Tibial artery (tissue), 4 donors: ENCODE measurements at places on chromosomes 13 and 19.

DNA sequence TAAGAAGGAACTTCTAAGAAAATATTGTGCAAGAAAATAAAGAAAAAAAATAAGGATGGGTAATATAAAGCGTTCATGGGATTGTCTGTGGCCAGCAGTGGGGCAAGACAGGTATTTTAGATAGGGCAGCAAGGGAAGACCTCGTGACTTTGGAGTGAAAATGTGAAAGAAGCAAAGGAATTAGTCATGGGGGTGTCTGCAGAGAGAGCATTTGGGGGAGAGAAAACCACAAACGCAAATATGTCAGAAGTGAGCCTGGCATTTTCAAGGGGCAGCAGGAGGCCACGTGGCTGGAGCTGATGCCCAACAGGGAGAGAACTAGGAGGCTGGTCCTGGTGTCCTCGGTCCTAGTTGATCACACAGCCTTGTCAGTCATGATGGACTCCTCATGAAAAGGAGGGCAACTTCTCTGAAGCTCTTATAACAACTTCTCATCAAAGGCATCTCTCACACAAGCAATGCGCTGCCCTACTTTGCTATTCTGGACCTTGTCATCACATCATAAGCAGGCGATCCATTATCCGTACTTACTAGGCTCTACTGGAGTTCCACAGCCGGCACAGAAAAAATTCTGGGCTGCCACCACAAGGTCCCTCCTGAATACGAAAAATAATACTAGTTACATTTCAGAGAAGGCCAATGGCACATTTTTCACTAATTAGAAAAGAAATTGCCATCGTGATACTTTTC is 31.0 kb downstream of the RUBCNL start:
- DNase-seq: no peak

DNA sequence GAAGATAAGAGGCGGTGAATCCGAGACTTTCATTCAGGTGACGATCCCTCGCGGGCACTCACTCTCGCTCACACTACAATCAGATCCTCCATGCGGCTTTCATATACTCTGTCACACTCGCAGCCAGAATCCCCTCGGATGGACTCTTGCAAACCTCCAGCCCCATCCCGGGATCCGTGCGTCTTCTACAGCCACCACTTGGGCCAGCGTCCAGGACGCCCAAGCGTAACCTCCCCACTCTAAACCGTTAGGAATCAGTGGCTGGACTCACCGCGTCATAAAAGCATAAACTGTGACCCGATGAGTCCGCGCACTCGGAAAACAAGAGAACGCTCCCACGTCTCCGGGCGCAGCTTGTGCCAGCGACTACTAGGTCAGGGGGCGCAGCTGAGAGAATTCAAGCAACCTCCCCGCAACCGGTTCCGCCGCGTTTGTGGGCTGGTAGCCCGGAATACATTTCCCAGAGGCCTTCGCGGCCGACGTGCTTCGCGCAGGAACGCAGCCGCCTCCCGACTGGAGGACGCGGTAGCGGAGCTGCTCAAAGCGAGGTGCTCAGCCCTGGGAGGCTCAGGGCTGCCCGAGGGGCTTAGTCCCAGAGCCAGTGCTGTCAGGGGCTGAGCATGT is 27.6 kb downstream of the ZNF607 start:
- peak; percentile 86 for DNase-seq

- DNase-seq: no peak
Observed at GRCh38 chr13:33249066-33249465, 36.5 kb downstream of the STARD13 start.

GRCh38 chr13:25231517-25231916 is 55.8 kb downstream of the MTMR6 start:
- DNase-seq: no peak

- DNase-seq: no peak
Observed at GRCh38 chr19:54142166-54142780, 4.7 kb downstream of the CNOT3 start.

DNA sequence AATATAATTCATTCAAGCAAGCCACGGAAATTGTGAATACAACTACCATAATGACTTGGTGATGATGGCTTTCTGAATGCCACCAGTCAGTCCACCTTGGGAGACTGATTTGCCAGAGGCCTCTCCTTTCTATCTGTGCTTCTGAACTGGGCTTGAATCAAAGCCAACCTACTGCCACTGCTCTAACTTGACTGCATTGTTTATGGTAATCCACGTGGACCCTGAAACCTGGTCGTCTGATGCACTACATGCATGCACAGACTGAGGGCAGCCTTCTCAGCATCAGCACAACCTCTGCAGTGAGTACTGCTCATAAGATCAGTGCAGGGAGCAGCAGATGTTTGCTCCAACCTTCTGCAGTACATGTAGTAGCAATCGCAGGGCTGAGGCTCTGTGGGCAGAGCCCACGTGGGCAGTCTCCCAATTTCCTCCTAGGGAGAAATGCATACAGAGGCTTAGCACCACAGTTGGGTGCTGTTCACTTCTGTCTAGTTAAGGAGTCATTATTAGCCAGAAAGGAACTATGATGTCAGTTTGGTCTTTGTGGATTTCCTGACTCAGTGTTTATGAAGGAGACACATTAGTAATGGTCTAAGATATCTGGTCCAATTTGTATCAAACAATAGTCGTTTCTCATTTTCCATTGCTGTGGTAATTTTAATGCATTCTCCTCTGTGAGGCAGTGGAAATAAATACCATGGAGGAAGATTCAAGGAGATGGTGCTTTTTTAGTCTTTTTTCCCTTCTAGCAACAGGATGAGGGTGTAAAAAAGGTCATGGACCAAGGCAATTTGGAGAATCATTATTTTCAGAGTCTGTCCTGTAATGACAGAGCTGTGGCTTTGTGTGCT is 82.5 kb downstream of the AKAP11 start:
- no peak for DNase-seq

DNA sequence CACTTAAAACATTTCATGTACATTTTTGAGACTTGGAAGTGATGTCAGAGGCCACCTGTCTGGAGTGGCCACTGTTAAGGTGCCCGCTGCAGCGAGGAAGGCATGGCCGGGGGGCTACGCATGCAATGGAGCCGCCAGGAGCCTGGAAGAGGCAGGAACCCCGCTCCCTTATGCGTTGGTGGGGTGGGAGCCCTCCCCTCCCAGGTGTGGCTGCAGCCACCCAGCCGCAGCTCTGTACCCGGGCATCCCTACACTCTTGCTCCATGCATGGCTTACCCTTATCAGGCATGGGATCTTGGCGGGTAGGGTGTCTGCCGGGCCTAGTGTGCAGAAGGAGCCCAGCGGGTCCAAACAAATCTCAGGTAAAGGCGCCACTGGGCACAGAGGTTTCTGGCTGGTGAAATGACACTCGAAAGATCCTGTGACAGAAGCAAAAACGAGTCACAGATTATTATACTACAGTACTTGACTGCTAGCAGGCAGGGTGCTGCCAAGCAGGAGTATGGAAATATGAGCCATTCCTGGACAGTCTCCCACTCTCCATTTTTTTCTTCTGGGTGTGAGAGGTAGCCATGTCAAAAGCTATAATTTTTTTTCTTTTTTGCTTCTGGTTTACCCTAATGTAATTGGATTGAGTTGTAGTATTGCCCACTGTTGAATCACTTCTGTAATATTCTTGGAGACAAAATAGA is 1606.3 kb upstream of the MIR17HG start:
- no peak for DNase-seq

GRCh38 chr19:7617735-7618134 is 11.6 kb downstream of the XAB2 start:
- DNase-seq: no peak

- DNase-seq: no peak
Observed at GRCh38 chr13:33328701-33329100, 43.1 kb upstream of the STARD13 start.

DNA sequence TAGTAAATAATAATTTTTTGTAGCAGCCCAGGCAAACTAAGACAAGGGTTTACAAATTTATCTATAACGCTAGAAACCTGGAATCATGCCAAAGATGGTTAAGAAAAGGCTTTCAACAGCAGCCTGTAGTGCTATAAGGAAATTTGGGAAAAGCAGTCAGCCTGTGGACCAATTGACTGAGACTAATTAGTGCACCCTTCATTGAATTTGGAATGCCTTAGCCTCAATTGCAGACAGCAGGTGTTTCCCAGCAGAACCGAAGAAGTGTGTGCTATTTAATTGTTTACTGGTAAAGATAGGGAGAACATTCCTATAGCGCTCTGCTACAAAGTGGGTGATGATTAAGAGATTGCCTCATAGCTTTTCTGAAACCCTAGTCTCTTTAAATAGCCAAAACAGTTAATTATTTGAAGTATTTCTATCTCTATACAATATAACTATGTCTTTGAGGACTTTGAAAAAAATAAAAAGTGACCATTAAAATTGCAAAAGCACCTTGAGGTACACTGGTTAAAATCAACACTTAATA is 1884.3 kb upstream of the PCDH20 start:
- DNase-seq: no peak

GRCh38 chr13:53494406-53494805 is 465.8 kb downstream of the OLFM4 start:
- DNase-seq: no peak

GRCh38 chr13:60577761-60578160 is 180.7 kb downstream of the TDRD3 start:
- no peak for DNase-seq

DNA sequence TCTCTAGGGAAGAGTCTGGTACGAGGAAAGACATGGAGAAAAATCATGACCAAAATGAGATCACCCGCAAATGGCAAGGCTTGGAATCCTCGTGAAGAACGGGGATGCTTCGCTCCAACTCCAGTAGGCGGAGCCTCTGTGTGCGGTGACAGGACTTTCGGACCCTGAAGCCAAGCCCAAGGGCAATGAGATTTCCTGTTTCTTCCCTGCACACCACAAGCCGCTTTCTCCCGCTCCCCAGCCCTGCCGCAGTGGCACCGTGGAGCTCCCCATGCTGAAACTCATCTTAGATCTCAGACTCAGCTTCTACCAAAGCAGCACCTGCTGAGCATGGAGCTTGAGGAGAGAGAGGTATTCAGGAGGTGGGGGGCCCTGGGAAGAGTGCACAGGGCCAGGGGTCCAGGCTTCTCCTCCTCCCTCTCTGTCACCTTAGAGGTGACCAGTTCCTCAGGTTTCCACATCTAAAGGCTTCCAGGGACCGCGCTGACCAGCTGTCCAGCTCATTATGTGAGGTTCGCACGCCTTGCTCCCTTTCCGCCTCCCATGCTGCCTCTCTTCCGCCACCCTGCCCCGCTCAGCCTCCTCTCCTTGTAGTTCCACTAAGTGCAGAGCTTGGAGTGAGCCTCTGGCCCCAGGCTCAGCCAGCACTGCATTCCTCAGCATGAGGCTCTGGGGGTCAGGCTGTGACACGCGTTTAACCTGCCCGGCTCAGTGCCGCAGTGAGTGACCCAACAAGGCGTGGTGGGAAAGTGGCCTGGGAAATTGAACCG is 153.8 kb upstream of the SOX1 start:
- no peak for DNase-seq

DNA sequence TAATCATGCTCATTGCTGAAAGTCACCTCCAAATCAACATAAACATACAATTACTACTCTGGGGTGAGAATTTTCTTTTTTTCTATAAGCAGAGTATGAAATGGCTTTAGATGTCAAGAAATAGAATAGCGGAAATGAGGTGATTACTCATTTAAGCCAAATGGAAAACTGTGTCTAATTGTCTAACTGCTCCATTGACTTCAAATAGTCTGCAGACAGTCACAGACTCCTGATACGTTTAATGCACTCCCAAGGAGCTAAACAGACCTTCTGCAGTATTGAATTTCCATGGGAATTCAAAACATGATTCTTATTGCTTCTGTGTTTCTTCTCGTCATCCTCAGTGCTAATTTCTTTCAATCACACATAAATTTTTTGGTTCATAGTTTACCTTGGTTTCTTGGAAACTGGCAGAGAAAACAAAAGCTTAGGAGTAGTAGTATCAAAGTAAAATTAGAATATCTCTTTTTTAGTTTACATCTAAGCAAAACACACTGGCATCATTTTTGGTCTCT is 865.2 kb upstream of the SLC10A2 start:
- no peak for DNase-seq

GRCh38 chr13:32988608-32989289 is 27.5 kb upstream of the KL start:
- DNase-seq: no peak

GRCh38 chr19:38287604-38288003 is 16.4 kb upstream of the C19orf33 start:
- no peak for DNase-seq

DNA sequence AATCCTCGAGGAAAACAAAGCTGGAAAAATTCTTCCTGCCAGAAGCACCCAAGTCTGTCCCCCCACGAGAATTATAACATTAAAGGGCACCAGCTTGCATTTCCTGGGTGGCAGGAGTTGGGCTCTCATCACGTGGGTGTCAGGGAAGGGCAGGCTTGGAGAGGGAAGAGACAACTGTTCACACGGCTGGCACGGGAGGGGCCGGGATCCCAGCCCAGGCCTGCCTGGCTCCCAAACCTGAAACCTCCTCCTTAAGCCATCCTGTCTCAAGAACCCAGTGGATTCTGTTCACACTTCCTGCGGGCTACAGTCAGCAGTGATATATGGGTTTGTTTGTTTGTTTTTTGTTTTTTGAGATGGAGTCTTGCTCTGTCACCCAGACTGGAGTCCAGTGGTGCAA is 12.2 kb downstream of the GRIK5 start:
- DNase-seq: no peak

DNA sequence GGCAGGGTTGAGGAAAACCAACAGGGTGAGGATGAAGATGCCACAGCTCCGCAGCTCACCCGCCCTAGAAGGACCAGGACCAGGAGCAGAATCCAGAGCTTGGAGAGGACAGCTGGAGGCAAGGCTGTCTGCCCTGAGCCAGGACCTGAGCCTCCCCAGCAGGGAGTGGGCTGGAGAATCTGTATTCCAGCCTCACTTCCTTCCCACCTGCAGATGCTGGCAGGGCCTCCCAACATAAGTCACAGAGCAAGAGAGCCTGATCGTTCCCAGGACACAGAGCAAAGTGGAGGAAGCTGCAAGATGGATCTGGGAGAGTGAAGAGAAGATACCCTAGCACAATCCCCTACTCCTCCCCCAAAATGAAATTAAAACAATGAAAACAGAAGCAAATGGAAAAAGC is 61.7 kb upstream of the WASF3 start:
- no peak for DNase-seq

DNA sequence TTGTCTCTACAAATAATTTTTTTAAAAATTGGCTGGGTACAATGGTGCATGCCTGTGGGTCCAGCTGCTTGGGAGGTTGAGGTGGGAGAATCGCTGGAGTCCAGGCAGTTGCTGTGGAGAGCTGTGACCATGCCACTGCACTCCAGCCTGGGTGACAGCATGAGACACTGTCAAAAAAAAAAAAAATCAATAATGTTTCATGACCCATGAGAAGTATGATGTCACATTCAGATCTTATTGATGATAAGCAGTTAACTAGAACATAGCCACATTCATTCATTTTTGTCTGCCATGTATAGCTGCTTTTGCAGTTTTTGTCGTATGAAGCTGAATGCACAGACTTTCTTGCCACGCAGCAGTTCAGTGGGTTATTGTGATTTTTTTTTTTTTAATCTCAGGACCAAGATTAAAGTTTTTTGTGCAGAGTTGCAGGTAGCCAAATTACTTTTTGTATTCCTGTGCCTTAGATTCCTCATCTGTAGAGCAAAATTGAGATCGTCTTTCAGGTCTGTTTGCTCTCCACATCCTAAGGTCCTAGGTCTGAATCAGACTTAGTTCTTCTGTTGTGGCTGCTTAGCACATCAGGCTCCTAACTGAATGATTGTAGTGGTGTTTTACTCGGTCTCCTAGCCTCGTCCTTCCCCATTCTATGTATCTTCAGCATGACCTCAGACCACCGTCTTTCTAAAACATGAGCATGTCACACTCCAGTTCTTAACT is 145.2 kb downstream of the GGACT start:
- DNase-seq: no peak

GRCh38 chr13:93496985-93497673 is 270.5 kb downstream of the GPC6 start:
- no peak for DNase-seq
